ENCODE measurements at places on chromosomes 2 and 18. TPM values are rescaled to one million over a fixed set of nuclear protein-coding genes. Genes with fewer than 3 reads are reported as not detected.

DNA sequence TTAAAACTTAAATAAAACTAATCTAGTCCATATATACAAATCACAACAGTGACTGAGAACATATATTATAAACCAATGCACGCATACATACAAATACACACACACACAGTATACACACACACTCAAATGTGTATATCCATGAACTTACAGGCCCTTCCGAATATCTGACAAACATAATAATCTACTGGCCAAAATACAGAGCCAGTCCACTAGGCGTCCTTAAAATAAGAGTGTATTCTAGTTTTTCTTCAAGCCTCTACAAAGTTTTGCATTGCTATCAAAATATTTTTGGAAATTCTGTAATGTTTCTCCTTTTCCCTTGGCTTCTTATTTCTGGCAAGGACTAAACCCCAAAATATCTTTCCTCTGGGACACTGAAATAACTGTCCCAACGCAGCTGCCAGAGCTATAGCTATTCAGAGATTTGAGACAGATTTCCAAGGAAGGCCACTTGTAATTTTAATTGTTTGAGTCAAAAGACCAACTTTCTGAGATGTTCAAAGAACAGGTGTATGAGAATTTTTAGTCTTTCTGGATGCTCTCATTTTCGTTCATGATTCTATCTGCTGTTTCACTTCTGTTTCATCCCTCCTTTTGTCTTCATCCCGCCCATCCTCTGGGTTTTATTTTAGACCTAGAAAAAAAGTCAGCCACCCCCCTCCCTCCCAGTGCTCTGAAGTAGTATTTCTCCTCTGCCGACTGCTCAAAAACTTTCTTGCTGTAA, 24.1 kb upstream of the SP3 start:
- DNase-seq, result no peak

- no peak for DNase-seq
Observed at GRCh38 chr18:36693931-36694620, 134.7 kb downstream of the TPGS2 start.

GRCh38 chr2:227780981-227781615, 32.5 kb upstream of the CCL20 start:
- no peak for DNase-seq

- DNase-seq, result no peak
Observed at GRCh38 chr2:216423071-216423470, 10.8 kb downstream of the SMARCAL1 start.

- no peak for DNase-seq
Observed at GRCh38 chr18:22439447-22439846, 21.7 kb upstream of the CTAGE1 start.

DNA sequence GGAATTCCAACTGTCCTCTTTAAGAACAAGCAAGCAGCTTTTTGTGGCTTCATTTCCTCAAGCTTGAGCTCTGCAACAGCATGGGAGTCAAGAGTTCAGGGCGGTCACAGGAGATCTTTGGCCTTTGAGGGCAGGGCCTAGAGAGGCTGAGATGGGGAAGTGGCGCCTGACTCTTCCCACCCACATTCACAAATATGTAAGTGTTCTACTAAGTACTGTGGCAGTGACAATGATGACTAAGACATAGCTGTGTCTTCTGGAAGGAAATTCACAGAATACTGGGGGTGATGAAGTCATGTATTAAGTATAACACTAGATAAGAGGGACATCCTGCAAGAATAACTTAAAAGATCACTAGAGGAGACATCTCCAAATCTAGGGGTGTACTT, 15.0 kb downstream of the RND3 start:
- no peak for DNase-seq

GRCh38 chr2:42971947-42972736, 179.8 kb upstream of the HAAO start:
- no peak for DNase-seq

DNA sequence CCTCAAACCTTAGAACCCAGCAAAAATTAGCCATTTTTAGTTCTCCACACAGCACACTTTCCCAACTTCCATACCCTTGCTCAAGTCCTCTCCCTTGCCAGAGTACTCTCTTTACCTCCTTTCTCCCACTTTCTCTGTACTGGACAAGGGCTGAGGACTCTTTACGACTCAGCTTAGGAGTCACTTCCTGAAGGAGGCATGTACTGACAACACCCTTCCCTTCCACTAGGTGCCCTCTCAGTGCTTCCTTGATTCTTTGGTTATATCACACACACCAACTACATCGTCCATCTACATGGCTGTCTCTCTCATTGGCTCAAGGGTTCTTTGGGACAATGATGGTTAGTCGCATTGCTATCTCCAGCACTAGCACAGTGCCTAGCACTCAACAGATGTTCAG, 5.2 kb upstream of the C18orf63 start:
- no peak for DNase-seq

DNA sequence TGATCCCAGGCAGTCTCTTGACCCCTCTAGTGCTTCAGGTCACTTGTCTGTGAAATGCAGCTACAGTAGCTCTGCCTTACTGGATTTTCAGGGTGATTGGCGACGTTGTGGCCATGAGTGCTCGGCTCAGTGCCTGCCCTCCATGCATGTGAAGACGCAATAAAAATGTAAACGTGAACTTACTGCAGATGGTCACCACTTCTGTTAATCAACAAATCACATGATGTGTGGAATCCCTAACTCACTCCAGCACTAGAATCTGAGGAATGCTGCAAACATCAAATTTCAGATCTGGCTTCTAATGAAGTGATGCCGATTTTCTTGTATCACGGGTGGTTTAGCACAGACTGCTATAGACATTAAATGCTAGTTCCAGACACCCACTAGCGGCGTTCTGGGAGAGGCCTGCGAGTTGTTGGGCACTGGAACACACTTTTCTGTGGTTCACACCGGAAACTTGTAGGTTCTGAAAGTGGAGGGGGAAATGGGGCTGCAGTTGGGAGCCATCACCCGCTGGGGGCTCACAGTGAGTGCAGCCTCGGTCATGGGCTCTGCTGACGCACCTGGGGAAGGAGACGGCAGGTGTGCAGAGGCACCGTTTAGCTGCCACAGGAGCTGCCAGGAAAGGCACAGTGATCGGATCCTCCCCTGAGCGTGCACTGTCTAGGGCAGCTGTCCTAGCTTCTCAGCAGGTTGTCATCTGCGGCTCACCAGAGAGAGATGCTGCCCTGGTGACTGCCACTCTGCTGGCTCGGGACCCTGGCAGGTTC, 6.5 kb downstream of the CNDP1 start:
- DNase-seq, result no peak

GRCh38 chr2:182330451-182331305, 96.2 kb downstream of the PDE1A start:
- no peak for DNase-seq

- no peak for DNase-seq
Observed at GRCh38 chr2:199366406-199366805, 91.3 kb downstream of the SATB2 start.

The HOXD1 gene
- not detected for total RNA-seq

The ANKRD30B gene
- not detected for total RNA-seq

The CHRNG gene
- not detected for total RNA-seq

Measured in activated CD4-positive, alpha-beta memory T cell treated with anti-CD3 and anti-CD28 coated beads, Interleukin-2, amount 10 ng/mL, durations not matched to agents 7 days and 5 days (primary cell).